ENCODE measurements at places on chromosomes 1 and 21.
A peak's percentile ranks its signal among the peaks of the same experiment; 100 is the strongest.

GRCh38 chr1:193366764-193367507 lies 180.5 kb upstream of the B3GALT2 start:
- DNase-seq: no peak

GRCh38 chr1:38222891-38223290 lies 176.3 kb upstream of the POU3F1 start:
- no peak for DNase-seq

- no peak for DNase-seq
Measured at GRCh38 chr1:233094691-233095090, 144.3 kb downstream of the NTPCR start.

DNA sequence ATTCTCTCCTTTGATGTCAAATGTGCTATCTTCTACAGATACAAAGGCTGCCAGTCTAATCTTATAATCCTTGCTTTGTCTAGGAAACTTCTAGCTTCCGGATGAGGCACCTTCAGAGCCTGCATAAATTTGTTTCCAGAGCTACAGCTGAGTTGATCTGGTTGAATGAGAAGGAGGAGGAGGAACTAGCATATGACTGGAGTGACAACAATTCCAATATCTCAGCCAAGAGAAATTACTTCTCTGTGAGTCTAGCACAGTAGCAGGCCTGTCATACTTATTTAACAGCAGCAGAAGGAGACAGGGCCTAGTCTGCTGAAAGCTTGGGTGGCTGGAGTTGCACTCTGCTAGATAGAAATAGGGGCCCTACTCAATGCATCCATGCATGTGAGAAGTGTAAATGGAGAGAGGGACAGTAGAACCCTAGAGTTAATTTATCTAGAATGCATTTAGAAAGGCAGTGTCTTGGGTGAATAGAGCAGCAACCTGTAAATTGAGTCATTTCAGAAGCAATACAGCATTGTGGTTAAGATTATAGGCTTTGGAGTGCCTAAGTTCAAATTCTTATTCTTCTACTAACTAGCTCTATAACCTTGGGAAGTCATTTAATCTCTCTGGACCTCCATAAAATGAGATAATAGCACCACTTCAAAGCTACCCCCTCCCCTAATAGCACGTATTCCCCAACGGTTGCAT lies 89.0 kb downstream of the MACF1 start:
- peak; percentile 76 for DNase-seq

DNA sequence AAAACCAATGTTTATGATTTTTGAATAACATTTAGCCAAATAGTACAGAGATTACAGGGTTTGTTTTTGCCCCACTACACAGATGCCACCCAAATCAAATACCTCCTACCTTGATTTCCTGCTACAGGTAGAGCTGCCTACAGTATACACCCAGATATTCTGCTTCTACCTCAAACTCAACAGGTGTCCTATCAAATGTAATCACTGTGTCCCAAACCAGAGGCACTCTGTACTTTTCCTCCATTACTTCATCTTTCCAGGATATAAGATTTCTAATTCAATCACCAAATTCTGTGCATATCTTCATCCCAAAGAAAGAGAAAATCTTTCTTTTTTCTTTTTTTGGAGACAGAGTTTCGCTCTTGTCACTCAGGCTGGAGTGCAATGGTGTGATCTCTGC lies 9.6 kb downstream of the PUM1 start:
- DNase-seq: no peak

GRCh38 chr1:93827633-93828366 lies 51.2 kb downstream of the DNTTIP2 start:
- peak; percentile 46 for DNase-seq

GRCh38 chr1:156677616-156678596 lies 699 bp upstream of the NES start:
- peak; percentile 82 for DNase-seq

GRCh38 chr1:26468911-26469310 lies 3.3 kb upstream of the HMGN2 start:
- DNase-seq: no peak

- DNase-seq: peak; percentile 61
Measured at GRCh38 chr1:91731815-91732214, 154.1 kb downstream of the TGFBR3 start.

DNA sequence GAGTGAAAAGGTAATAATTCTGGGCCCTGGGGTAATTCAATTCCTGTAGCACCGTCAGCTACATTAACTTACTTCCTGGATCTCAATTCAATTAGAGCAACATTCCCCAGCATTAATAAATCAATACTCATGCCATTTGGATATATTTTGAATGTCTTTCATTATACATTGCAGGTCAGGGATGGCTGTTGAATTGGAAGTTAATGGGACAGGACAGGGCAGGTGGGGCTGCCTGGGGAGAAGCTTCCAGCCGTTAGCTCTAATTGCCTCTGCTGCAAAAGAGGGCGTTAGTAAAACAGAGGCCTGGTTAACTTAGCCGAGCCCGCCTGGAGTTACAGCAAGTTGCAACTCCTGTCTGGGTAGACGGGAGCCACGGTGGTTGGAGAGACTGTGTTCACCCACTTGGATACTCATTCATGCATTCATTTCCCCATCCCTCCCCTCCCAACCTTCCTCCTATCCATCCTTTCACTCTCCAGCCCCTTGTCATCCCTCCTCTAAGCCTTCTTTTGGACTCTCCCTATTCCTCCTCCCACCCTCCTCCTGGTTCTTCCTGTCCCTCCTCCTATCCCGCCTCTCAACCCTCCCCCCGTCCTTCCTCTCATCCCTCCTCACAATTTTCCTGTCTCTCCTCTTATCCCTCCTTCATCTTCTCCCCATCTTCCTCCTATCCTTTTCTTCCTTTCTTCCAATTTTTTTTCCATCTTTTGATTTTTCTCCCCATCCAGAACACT lies 137.6 kb upstream of the RUNX3 start:
- DNase-seq: no peak

GRCh38 chr1:202324646-202325045 lies 17.1 kb downstream of the UBE2T start:
- DNase-seq: no peak

DNA sequence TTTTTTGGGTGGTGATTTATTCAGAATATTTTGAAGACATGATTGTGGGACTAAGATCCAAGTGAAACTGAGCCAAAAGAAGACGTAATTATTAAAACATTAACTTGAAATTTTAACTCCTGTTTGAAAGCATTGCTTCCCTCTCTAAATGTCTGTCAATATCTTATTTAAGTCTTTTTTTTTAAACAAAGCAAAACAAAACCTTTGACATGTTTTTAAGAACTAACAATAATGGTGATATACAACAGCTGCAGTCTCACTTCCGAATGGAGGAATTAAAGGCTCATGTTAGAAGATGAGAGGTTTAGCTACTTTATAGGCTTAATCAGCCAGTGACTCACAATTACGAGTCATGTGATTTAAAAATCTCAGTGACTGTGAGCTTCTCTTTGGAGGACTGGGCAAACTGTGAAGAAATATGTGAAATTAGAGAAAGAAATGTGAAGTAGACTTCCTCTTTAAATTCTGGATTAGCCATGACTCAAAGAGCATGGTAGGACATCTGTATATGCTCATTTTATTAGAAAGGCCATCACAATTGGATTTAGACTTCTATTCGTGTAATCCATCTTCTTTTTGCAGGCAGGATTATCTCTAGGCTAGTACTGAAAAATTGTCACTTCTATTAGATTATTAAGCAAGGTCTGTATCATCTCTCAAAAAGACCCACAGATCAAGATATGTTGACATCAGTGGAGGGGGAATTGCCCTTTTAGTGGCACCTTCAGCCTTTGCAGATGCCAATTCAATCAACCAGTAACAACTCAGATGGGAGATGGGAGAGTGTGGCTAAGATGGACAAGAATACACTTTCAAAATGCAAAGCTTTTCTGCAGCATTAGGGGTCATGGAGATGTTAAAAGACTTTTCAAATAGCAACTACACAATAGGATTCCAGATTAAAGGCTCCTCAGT lies 28.7 kb downstream of the KCNA3 start:
- DNase-seq: peak; percentile 79

DNA sequence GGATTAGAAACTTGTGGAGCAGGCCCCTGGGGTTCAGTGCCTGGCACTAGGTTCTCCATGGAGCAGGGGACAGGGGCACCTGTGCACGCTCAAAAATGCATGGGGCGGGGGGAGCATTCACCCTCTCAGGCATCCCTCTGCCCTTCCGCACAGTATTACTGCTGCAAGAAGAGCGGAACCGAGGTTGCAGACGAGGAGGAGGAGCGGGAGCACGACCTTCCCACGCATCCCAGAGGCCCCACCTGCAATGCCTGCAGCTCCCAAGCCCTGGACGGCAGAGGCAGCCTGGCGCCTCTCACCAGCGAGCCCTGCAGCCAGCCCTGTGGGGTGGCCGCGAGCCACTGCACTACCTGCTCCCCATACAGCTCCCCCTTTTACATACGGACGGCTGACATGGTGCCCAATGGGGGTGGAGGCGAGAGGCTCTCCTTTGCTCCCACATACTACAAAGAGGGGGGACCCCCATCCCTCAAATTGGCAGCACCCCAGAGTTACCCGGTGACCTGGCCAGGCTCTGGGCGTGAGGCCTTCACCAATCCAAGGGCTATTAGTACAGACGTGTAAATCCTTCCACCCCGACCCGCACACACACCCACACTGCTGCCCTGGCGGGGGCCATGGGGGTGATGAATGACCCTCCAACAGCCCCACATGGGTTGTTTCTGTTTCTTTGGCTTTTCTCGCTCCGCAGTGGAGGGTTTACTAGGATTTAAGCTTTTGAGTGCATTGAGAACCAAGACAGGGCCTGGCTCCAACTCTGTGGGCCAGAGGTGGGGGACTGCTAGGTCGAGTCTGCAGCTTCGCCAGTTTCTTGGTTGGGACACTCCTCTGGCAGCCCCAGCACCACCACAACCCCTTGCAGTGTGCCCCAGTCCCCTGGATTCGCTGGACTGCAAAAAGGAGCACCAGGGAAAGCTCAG lies 63.7 kb downstream of the TOR1AIP2 start:
- no peak for DNase-seq

GRCh38 chr1:98651116-98651632 lies 10.3 kb upstream of the SNX7 start:
- DNase-seq: no peak

GRCh38 chr1:44012404-44012803 lies 18.9 kb downstream of the SLC6A9 start:
- DNase-seq: no peak

DNA sequence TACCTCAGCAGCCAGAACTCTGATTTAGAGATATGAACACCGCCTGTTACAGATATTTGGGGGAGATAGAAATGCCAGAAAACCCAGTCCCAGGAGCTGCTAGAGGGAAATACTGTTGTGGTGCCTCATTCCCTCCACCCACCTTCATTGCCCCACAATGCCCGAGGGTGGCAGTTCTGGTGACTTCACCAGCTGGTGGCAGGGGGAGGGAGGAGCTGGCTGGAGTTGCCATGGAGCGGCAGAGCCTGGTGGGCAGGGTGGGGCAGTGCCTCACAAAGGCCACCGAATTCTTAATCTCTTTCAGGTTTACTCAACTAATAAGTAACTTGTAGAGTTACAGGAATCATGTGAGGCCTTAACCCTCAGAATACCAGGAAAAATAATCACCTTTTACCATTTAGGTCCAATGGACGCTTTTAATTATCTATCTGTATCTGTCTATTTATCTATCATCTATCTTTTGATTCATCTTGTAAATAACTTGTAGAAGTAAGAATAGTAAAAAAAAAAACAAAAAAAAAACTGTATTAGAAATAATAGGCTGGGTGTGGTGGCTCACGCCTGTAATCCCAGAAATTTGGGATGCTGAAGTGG lies 11.7 kb upstream of the S100A11 start:
- DNase-seq: peak; percentile 92

DNA sequence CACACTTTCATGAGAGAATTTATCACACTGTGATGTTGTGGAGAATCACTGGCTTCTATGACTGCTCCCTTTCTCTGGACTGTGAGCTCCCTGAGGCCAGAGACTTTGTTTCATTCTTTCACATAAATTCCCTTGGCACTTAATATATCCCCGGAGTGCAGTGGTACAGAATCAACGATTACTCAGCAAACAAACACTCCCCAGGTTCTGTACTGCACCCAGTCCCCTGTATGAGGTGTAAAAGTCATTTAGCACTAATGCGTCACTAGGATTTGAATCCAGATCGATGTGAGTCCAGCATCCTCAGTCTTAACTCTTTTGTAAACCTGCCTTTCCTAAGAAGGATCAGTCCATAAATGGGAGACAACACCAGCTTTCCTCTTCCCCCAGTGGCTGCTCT lies 6.8 kb upstream of the UTP25 start:
- no peak for DNase-seq

GRCh38 chr1:1032424-1032823 lies 12.5 kb downstream of the AGRN start:
- DNase-seq: no peak

DNA sequence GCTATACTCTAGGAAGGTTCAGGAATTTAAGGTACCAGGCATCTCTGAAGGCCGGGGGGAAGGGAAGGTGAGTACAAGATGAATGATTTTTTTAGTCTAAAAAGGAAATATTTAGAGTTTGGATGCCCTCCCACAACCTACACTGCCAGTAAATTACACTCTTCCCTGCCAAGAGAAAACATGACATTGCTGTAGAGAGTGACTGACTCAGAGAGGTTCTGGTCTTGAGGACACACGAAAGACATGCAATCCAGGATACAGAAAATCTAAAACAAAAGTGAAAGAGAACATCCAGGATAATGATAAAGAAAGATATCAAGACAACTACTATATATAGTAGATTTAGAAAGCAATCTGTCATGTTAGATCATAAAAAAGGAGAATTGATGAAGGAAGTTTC lies 200.5 kb downstream of the TYW3 start:
- DNase-seq: no peak

GRCh38 chr1:188065917-188066316 lies 1237.2 kb downstream of the PLA2G4A start:
- no peak for DNase-seq

GRCh38 chr1:175277783-175278733 lies 85.5 kb upstream of the KIAA0040 start:
- DNase-seq: no peak

DNA sequence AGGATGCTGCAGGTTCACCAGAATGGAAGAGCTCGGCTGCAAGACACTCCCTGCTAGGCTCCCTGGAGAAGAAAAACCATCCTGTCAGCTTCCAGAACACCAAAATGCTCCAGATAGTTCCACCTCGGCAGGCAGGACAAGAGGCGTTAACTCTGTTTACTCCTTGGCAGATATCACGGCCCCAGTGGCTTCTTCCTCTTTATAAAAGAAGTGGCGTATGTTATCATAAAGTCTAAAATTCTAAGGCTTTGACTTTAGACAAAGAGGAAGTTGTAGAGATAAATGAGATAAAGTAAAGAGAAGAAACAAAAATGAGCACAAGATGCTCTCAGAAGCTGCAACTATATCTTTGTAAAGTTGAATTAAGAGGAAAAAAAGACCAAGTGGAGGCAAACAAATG lies 24.3 kb upstream of the MTF1 start:
- no peak for DNase-seq

- no peak for DNase-seq
Measured at GRCh38 chr1:175127565-175127964, 59.9 kb downstream of the TNN start.

GRCh38 chr1:166235728-166236127 lies 68.9 kb upstream of the FAM78B start:
- no peak for DNase-seq

DNA sequence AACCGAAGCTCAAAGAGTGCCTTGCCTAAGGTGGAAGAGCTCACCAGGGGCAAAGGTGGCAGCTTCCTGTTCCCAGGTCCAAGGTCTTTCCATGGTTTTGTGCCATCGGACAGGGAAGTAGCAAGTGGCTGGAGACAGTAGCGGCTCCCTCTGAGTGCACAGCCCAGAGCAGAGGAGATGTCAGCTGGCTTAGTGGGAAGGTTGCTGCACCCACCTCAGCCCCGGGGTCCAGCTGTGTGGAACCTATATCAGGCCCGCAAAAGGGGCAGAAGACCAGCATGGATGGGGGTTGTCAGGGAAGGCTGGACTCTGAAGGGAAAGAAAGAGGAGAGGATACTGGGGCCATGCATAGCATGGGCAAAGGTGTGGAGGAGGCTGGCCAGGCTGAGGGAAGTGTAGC lies 6.8 kb downstream of the IKBKE start:
- DNase-seq: no peak

All from GM23248 (cell line).